Keratinocyte (primary cell): ENCODE measurements at places on chromosomes 5 and 9.
A peak's percentile ranks its signal among the peaks of the same experiment; 100 is the strongest.

GRCh38 chr9:113578882-113579282, 115.4 kb downstream of the RGS3 start:
- no peak for DNase-seq

DNA sequence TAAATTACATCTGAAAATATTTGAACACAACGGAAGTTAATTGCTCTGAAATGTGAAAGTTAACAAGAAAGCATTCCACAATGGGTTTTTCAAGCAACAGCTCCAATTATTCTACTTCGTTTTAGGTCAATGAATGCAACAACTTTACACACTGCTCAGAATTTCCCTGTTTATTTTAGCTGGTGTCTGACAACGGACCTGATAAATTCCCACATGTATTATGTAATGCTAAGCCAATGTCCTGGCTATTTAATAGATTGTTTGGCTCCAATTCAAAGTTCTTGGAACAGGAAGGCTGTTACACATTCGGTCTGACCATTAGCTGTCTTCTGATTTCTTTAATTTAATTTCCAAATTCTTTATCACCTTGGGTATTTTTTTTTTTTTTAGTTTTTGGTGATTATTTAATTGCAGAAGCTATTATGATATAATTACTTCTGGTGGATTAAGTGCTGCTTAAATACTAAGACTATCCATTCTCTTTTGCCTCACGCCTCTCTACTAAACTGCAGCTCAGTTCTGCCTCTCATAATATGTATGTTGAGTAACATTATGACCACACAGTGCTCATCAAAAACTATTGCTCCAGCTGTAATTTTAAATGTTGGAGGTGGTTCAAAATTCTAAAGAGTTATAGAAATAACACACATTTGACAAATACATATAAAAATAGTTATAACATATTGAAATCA, 57.9 kb downstream of the MEF2C start:
- DNase-seq, result no peak

- no peak for DNase-seq
Measured at GRCh38 chr5:159854916-159855315, 61.4 kb upstream of the ADRA1B start.

DNA sequence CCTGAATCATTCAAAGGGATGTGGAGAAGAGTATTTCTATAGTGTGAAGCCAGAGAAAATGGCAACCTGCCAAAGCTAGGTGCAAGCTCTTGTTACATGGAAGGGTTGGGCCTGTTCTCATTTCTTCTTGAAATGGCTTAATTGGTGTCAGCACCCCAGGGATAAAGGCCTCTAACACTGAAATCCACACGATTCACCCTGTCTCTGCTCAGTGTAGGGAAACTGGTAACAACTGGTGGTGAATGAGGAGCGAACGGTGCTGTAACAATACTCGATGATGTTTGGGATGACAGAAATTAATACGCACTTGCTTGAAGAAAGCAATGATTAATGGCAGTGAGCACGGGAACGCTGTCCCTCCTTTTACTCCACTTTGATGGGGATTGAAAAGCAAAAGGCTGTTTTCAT, 16.2 kb downstream of the PBX3 start:
- peak; percentile 50 for DNase-seq

- no peak for DNase-seq
Measured at GRCh38 chr9:132797861-132798659, 80.0 kb downstream of the AK8 start.

DNA sequence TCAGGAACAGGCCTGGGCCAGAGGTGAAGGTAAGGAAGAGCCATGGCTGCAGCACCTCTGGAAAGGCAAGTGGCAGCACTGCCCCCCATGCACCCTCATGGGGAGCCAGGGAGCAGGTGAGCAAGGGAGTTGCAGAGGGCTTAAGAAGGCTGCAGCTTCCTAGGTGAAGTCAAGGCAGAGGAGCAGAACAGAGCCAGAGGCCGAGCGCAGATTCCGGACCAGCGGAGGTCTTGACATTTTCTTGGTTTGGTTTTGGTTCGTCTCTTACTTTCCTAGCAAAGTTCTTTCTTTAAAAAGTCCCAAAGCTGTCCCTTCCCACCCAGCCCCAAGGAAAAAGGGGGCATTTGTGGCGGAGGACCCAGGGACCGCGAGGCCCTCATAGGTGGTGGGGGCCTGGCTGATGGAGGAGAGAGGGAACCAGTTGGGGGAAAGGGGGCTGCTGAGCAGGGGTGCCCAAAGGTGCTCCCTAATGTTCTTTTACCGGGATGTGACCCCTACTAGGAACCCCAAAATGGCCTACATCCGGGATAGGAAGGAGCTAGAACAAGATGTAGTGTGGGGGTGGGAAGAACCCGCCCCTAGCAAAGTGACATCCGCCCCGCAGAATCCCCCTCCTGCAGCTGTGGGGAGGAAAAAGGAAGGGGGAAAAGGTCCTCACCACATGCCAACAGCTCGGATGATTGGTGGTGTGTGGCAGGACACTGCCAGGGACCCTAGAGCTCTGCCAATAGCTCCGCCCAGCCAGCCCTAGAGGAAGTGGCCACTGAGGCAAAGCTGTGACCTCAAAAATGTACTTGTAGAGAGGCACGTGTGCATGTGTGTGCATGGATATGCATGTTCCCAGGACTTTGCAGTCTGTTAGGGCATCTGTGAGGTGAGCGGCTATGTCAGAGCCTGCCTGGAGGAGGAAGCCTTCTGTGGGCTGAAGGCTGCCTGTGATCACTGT, 914 bp upstream of the CD72 start:
- no peak for DNase-seq

GRCh38 chr9:32863291-32863690, 80.0 kb downstream of the TMEM215 start:
- DNase-seq, result no peak

DNA sequence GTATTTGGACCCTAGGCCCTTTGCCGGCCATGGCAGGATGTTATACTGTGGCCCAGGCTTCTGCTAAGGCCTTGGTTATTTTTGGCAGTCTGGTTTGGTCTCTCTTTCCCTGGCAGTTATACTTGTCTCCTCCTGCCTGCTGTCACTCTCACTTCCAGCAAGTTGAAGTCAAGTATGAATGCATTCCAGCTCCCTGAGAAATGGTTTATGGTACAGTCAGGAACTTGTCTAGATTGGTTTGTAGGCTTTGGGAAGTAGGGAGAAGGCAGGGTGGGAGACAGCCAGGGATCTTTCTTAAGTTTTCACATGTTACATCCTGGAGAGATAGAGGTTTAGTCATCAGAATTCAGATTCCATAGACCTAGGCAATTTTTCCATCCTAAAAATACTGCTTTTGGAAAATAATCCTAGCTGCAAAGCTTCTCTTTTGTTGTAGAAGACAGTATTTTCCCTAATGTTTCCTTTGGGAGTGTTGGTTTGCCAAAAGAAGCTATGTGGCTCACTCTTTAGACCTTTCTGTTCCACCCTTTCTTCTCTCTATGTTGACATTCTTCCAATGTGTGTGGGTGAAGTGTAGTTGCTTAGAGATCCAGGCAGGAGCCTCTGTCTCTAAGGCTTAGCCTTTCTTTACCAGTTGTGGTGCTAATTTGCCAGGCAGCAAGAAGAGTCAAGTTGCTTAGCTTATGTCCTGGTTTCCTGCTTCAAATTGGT, 2.5 kb upstream of the KDM3B start:
- DNase-seq, result no peak

DNA sequence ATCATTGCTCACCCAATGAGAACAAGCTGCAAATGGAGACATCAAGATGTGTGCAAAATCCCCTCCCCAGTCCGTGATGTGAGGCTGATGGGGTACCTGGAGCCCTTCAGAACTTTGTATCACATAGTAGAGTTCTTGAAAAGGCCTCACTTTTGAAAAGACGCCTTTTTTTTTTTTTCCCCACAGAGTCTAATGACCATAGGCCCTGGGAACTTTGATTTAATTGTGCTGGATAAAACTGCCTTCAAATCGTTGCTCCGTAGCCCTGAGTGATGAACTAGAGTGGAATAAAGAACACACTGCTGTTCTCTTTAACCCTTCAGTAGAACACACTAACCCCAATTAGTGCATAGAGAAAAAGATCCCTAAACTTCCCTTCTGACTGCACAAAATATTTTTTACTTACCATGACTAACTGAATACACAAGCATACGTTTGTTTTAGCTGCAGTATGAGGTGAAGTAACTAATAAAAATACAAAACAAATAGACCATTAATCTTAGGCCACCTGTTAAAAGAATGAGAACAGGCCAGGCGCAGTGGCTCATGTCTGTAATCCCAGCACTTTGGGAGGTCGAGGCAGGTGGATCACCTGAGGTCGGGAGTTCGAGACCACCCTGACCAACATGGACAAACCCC, 15.1 kb downstream of the PSAT1 start:
- DNase-seq, result no peak

DNA sequence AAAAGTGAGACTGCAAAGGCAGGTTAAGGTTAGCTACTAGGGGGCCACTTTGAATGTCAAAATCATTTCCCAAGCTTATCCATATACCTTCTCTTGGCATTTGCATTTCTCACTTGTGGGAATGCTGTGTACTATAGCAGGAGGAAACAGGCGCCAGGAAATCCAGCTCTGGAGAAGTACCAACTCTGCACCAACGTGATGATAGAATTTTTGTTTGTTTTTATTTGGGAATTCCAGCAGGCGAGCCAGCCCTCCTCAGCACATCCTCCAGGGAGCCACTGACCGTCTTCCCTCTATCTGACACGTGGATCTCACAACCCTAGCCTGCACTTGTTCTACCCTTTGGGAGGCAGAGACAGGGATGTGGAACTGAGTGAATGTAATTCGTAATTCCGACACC, 318.0 kb downstream of the ACTL7B start:
- DNase-seq, result no peak

DNA sequence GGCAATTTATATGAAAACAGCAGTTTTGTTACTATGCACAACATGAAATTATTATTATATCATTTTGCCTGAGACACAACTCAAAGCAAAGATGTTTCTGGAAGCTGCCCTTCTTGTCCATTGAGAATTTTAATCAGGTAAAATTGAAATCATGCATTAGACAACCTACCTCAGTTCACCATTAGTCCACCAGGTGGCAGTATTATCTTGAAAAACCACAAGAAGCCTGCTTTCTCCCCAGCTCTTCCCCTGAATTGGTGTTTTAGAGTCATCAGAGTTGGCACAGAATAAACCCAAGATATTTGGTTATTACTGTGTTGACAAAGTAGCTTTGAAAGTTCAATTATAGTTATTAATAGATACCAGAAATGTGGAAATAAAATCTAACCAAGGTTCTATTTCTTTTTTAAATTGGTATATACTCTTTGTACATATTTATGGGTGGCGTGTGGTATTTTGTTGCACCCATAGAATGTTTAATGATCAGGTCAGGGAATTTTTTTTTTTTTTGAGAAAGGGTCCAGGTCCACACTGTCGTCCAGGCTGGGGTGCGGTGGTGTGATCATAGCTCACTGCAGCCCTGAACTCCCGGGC, 25.7 kb downstream of the UTP15 start:
- peak; percentile 69 for DNase-seq

- DNase-seq, result no peak
Measured at GRCh38 chr9:85331626-85332025, 410.1 kb downstream of the AGTPBP1 start.

GRCh38 chr5:15933259-15934207, 246.1 kb downstream of the MARCHF11 start:
- DNase-seq, result no peak

- DNase-seq, result peak; percentile 44
Measured at GRCh38 chr9:86282979-86283535, 719 bp upstream of the ISCA1 start.

DNA sequence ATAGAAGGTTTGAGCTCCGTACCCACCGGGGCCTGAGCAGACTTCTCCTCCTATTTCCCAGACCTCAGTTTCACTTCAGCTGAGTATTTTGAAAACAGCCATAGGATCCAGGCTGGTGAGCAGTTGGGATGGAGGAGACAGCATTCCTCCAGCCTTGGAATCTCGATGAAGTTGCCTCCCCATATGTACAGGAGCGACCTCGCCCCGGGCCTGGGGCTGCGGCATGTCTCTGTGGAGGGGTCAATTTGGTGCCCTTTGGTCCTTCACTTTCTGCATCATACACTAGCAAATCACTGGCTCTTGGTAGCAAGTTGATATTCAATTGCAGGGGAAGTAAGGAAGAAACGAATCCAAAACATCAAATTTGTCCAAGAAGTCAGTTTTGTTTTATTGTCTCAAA, 402.0 kb upstream of the IRX4 start:
- no peak for DNase-seq

- no peak for DNase-seq
Measured at GRCh38 chr5:138336952-138337684, 948 bp upstream of the FAM53C start.

- no peak for DNase-seq
Measured at GRCh38 chr9:117763314-117763713, 59.1 kb downstream of the TLR4 start.

GRCh38 chr9:112396416-112396815, 16.5 kb downstream of the HSDL2 start:
- no peak for DNase-seq

DNA sequence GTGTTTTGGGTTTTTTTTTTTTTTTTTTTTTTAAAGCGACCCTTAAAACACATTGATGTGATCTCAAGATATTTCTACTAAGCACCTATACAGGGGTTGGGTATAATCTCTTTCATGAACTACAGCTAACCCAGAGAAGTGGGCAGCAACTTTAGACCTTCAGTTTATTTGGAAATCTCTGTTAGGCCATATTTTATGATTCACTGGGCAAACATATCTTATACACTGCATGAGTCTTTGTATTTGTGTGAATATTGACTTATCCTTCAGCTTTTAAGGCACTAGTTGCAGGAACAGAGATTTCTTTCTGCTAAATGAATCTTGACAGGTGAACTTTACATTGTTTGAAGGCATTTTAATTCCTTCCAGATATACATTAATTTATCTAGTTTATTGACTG, 194.4 kb downstream of the ARRDC3 start:
- no peak for DNase-seq

DNA sequence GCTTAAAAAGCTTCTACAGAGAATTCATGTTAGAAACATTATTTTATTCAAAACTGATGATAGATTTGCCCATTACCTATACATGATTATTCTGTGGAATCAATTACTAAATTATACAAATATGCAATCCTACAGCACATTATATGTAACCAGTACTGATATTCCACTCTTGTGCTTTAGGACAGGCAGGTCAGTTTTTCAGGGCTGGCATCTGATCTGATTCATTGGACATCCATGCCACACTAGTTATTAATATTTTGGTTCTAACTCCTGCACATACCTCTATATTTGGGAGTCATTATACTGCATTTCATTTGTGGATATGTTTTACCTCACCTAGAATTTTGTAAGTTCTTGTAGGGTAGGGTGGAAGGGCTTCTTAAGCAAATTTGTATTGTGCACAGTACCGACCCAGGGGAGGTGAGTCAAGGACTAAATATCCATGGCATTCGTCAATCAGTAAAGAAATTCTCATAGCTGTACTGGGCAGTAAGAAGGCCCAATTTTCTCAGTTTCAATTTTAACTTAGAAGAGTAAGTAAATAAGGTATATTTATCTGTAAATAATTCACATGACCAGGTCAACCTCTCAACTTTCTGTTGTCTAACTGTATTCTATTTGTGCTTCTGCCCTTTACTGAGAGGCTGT, 33.5 kb downstream of the ELOVL7 start:
- DNase-seq, result no peak

DNA sequence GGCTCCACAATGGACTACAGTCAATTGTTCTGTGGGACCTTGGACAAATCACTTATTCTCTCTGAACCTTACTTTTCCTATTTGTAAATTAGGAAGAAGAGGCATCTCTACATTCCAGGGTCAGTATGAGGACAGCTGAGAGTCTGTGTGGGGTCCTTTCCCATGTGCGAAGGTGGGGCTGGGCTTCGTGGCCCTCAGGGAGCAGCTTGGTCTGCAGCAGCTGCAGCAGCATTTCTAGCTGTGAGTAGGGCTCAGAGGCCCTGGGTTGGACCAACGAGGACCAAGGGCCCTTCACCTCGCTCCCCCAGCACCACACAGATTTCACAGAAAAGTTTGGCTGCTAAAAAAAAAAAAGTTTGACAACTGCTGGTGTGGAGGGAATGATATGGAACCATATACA, 9.4 kb upstream of the DDX41 start:
- no peak for DNase-seq
